WTC11 (cell line): ENCODE measurements at places on chromosomes 7 and 10. TPM values are rescaled to one million over a fixed set of nuclear protein-coding genes. Genes with fewer than 3 reads are reported as not detected.

DNA sequence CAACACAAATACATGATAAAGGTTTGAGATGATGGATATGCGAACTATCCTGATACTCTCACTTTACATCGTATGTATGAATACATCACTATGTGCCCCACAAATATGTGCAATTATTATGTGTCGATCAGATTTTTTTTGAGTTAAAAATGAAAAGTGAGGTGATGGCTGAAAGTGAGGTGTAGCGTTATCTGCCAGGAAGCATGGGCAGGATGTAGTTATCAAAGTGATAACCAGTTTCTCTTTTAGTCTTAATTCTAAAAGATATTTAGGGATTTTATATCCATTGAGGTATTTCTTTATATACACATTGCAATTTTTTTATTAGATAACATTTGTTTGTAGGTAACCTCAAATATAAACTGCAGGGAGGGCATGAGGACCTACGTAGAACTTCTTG is 15.6 kb upstream of the KLF6 start:
- no peaks in the 10 kb centered on the region for H3K36me3 ChIP-seq
- no peak overlapping the region for H3K27ac ChIP-seq
- no peaks in the 10 kb centered on the region for H3K27me3 ChIP-seq
- peaks cover 16% of the 10 kb centered on the region for H3K4me1 ChIP-seq
- no peak for DNase-seq

GRCh38 chr10:96641396-96642295 is 54.8 kb upstream of the TM9SF3 start:
- no peak overlapping the region for H3K27ac ChIP-seq
- no peak overlapping the region for H3K4me3 ChIP-seq
- no peak for DNase-seq
- no peaks in the 10 kb centered on the region for H3K27me3 ChIP-seq
- no peaks in the 10 kb centered on the region for H3K36me3 ChIP-seq
- no peaks in the 10 kb centered on the region for H3K4me1 ChIP-seq

- H3K36me3 ChIP-seq = peaks cover 30% of the 10 kb centered on the region
- no peak overlapping the region for H3K27ac ChIP-seq
- peaks cover 50% of the 10 kb centered on the region for H3K4me1 ChIP-seq
Observed at GRCh38 chr10:31761156-31761555, 167.5 kb downstream of the ARHGAP12 start.

DNA sequence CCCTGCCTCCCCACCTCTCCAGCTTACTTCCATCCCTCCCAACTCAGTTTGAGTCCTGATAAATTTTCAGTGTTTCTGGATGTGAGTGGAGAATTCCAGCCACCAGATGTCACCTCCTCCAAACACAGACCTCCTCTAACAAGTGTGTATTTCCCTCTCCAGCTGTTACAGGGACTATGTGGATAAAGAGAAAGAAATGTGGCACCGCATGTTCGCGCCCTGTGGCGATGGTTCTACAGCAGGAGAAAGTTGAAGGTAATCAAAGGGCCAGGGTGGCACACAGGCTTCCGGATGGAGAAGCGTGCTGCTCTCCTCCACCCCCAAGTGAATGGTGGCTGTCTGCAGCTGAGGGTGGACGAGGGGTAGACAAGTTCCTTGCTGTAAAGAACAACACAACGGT is 14.7 kb downstream of the FKBP6 start:
- H3K27ac ChIP-seq = peak overlapping the region; percentile 5
- H3K4me3 ChIP-seq = no peak overlapping the region
- peaks cover 40% of the 10 kb centered on the region for H3K4me1 ChIP-seq
- no peak for DNase-seq

DNA sequence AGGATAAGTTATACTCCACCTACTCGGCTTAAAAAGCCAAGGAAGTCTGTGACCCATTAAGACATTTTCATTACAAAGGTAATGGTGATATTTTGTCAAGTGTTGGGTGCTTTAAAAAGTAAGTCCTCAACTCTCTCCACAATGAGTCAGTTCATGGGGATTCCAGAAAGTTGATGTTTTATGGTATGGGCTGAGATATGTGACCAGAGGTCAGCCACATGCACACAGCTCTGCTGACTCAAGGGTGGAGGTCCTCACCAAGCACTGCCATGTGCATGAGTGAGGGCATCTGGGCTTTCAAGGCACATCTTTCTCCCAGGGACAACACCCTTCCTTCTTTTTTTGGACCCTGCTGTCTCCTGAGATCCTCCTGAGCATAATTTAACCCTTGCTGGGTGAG is 292.9 kb downstream of the PTEN start:
- no peak overlapping the region for H3K27ac ChIP-seq
- no peak overlapping the region for H3K4me3 ChIP-seq
- DNase-seq = no peak
- no peaks in the 10 kb centered on the region for H3K27me3 ChIP-seq
- H3K36me3 ChIP-seq = no peaks in the 10 kb centered on the region
- peaks cover 5% of the 10 kb centered on the region; the same call in 1 of the 2 replicates for H3K4me1 ChIP-seq

- H3K4me1 ChIP-seq = peaks cover 23% of the 10 kb centered on the region
- H3K27me3 ChIP-seq = peaks cover 34% of the 10 kb centered on the region
- H3K4me3 ChIP-seq = no peak overlapping the region
Observed at GRCh38 chr7:4748231-4748681, 27.2 kb upstream of the AP5Z1 start.

DNA sequence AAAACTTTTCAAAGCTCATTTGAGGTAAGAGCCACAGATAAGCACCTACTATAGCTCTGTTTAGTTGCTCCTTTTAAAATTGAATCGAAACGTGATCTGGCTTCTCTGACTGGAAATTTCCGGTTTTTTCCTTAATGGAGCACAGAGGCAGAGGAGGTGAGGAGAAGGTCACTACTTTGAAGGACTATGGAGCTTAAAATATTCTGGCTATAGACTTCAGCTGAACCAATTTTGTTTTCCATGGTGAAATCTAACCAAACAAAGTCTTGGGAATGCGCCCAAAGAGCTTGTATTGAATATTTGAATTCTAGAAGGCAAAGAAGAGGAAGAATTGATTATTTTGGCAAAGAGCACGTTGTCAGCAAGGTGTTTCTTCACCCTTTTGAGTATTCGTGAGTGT is 711.1 kb downstream of the SUGCT start:
- H3K27ac ChIP-seq = no peak overlapping the region
- no peak overlapping the region for H3K4me3 ChIP-seq
- H3K27me3 ChIP-seq = no peaks in the 10 kb centered on the region; the same call in 1 of the 2 replicates
- DNase-seq = no peak
- H3K4me1 ChIP-seq = no peaks in the 10 kb centered on the region

- DNase-seq = no peak
- no peaks in the 10 kb centered on the region for H3K27me3 ChIP-seq
- H3K4me3 ChIP-seq = no peak overlapping the region
- H3K4me1 ChIP-seq = peaks cover 14% of the 10 kb centered on the region
- no peaks in the 10 kb centered on the region for H3K36me3 ChIP-seq
Observed at GRCh38 chr10:114604357-114605130, 53.5 kb downstream of the ABLIM1 start.

- no peak overlapping the region for H3K27ac ChIP-seq
- DNase-seq = no peak
- peaks cover 32% of the 10 kb centered on the region for H3K36me3 ChIP-seq
- H3K4me1 ChIP-seq = no peaks in the 10 kb centered on the region
Observed at GRCh38 chr10:122233857-122234348, 37.2 kb upstream of the BTBD16 start.

GRCh38 chr10:63836666-63837442 is 315.7 kb downstream of the REEP3 start:
- H3K4me1 ChIP-seq = no peaks in the 10 kb centered on the region
- no peak overlapping the region for H3K4me3 ChIP-seq
- DNase-seq = no peak
- H3K36me3 ChIP-seq = no peaks in the 10 kb centered on the region
- peaks cover 10% of the 10 kb centered on the region; the same call in 1 of the 2 replicates for H3K27me3 ChIP-seq

DNA sequence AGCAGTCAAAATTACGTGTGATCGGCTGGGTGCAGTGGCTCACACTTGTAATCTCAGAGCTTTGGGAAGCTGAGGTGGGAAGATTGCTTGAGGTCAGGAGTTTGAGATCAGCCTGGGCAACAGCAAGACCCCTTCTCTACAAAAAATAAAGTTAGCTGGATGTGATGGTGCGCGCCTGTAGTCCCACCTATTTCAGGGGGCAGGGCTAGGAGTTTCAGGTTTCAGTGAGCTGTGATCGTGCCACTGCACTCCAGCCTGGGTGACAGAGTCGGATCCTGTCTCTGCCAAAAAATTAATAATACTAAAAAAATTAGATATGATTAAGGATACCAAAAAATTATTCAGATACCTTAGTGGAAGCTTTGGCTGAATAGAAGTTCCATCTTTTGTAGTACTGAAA is 136.4 kb downstream of the SDK1 start:
- no peak overlapping the region for H3K27ac ChIP-seq
- no peaks in the 10 kb centered on the region for H3K36me3 ChIP-seq
- H3K4me1 ChIP-seq = peaks cover 12% of the 10 kb centered on the region
- DNase-seq = no peak

DNA sequence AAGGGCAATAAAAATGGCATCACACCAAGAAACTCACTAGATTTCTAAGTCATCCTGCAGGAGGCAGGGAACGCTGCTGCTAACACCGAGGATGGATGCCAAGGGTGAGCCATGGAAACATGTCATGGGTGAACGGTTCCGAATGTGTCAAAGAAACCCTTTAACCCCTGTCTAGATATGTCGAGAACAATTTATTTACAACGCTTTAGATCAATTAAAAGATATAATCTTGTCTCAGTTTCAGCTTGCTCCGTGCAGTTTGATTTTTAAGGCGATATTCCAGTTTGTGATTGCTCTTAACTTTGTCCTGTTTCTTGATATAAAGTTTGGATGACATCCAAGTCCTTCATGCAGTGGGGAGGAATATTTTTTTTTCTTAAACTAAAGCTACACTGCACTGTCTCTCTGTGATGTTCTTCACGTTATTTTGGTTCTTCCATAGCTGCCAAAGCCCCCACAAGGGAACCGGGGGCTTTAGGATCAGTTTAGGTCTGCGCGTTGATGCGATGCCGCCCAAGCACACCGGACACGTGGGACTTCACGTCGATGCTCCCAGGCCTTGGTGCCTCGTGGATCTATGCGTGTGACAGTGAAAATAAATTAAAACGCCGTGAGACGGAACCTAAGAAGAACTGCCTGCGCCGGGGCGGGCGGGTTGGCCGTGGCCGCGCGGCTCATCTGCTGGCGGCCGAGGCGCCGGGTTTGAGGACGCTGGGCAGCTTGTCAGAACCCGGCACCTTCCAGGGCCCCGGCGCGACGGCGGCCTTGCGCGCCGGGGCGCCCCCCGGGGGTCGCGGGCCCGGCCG is 220.3 kb downstream of the PHTF2 start:
- peak; percentile 24 for DNase-seq
- H3K27me3 ChIP-seq = peaks cover 15% of the 10 kb centered on the region

DNA sequence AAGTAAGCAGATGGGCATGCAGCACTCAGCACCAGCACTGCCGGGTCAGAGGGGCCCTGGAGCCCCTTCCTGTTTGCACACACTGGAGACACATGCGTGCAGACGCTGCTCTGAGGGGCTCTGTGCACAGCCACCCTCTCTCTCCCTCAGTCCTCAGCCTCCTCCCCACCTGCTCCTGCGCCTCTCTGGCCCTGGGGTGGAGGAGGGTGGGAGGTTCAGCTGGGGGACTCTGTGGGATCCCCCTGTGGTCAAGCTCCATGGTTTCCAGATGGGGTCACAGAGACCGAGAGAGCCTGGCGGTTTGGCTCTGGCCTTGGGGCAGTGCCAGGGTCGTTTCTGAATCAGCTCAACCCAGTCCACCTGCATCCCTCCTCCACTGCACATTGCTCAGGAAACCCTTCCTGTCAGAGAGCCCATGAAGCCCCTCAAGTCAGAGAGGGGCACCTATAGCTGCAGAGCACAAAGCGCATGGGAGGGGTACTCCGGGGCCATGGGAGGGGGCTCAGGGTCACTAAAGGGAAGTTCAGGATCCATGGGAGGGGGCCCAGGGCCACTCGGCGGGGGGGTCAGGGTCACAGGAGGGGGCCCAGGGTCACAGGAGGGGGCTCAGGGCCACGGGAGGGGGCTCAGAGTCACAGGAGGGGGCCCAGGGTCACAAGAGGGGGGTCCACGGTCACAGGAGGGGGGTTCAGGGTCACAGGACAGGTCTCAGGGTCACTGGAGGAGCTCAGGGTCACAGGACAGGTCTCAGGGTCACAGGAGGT is 161.7 kb downstream of the ADARB2 start:
- no peak overlapping the region for H3K4me3 ChIP-seq
- no peaks in the 10 kb centered on the region for H3K4me1 ChIP-seq
- DNase-seq = no peak
- no peaks in the 10 kb centered on the region for H3K36me3 ChIP-seq
- H3K27me3 ChIP-seq = peaks cover 3% of the 10 kb centered on the region
- H3K27ac ChIP-seq = no peak overlapping the region

- H3K27ac ChIP-seq = no peak overlapping the region
- H3K4me3 ChIP-seq = no peak overlapping the region; the same call in 1 of the 2 replicates
- no peaks in the 10 kb centered on the region for H3K36me3 ChIP-seq
- no peaks in the 10 kb centered on the region; the same call in 1 of the 2 replicates for H3K27me3 ChIP-seq
Observed at GRCh38 chr10:100824886-100825285, 79.5 kb downstream of the PAX2 start.

- H3K4me1 ChIP-seq = no peaks in the 10 kb centered on the region
- H3K27ac ChIP-seq = no peak overlapping the region
- H3K4me3 ChIP-seq = no peak overlapping the region
- DNase-seq = no peak
- H3K27me3 ChIP-seq = no peaks in the 10 kb centered on the region
- H3K36me3 ChIP-seq = no peaks in the 10 kb centered on the region
Observed at GRCh38 chr10:30959836-30960210, 71.8 kb downstream of the ZNF438 start.

GRCh38 chr10:103884681-103885139 is 29.3 kb upstream of the SH3PXD2A start:
- no peak overlapping the region for H3K27ac ChIP-seq
- 0 out of 2 replicates have a peak, but pooled peaks cover 2% of the 10 kb centered on the region for H3K36me3 ChIP-seq
- no peak overlapping the region for H3K4me3 ChIP-seq
- no peaks in the 10 kb centered on the region for H3K4me1 ChIP-seq
- DNase-seq = peak; percentile 31

- H3K4me3 ChIP-seq = peak overlapping the region; percentile 71
- peaks cover 96% of the 10 kb centered on the region for H3K27me3 ChIP-seq
- H3K36me3 ChIP-seq = no peaks in the 10 kb centered on the region
- peaks cover 15% of the 10 kb centered on the region for H3K4me1 ChIP-seq
- no peak overlapping the region for H3K27ac ChIP-seq
- peak; percentile 66 for DNase-seq
Observed at GRCh38 chr10:22340329-22341189, 4.7 kb upstream of the SPAG6 start.

- H3K36me3 ChIP-seq = no peaks in the 10 kb centered on the region
- no peak overlapping the region for H3K4me3 ChIP-seq
- H3K27me3 ChIP-seq = no peaks in the 10 kb centered on the region
Observed at GRCh38 chr7:94042381-94042780, 38.2 kb upstream of the BET1 start.

The PARG gene
- total RNA-seq = 51.9 to 57.1 TPM (median 55.1 TPM) in 3 replicates

The PRTFDC1 gene
- total RNA-seq = 4.8 to 6.4 TPM (median 6.1 TPM) in 3 replicates

The C10orf90 gene
- 0.50 to 0.85 TPM (median 0.62 TPM) in 3 replicates for total RNA-seq

The ZNF425 gene
- 3.8 to 5.8 TPM (median 4.9 TPM) in 3 replicates for total RNA-seq

The TWNK gene
- 24.5 to 28.2 TPM (median 26.2 TPM) in 3 replicates for total RNA-seq

The SHH gene
- total RNA-seq = 0.05 to 0.37 TPM (median 0.26 TPM) in 3 replicates

The INSIG1 gene
- total RNA-seq = 32.3 to 41.2 TPM (median 40.1 TPM) in 3 replicates

The PWWP2B gene
- 12.2 to 14.1 TPM (median 13.6 TPM) in 3 replicates for total RNA-seq

The EPHB6 gene
- 13.9 to 15.4 TPM (median 15.1 TPM) in 3 replicates for total RNA-seq

The TMEM225B gene
- total RNA-seq = 0.78 to 0.81 TPM (median 0.78 TPM) in 3 replicates

The LBX1 gene
- total RNA-seq = not detected in 3 replicates
